ENCODE measurements at places on chromosomes 7 and 10.

- no peak for DNase-seq
Measured at GRCh38 chr7:43465581-43466554, 117.0 kb upstream of the STK17A start.

DNA sequence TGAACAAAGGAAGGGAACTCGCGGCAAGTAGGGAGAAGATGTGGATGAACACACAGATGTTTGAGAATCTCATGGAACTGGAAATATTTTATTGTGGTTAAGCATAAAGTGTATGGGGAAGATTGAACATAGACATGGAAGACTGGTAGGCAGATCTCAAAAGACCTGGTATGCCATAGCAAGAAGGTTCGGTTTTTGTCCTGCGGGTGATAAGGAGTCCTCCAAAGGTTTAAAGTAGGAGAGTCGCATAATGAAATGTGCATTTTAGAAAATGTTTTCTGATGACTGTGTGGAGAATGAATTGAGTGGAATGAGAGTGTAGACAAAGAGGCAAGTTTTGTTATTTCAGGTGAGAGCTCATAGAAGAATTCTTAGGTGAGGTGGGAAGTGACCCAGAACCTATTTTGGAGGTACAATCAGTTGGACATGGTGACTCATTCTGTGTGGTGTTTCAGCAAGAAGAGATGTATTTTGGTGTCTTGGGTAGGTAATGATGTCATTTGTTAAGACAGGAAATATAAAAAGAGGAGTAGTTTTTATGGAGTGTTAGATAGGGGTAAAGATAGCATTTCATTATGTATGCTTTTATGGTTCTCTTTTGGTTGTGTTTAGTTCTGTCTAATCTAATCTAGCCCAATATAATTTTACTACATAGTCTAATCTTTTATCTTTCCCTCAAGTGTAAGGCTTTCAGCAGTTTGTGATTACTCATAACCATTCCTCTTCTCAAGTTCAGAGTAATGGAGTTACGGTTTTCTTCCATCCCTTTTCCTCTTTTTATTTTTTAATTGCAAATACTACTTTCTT, 239.2 kb downstream of the EXOC4 start:
- DNase-seq: no peak

GRCh38 chr10:64071218-64071617, 550.0 kb downstream of the REEP3 start:
- DNase-seq: no peak

GRCh38 chr7:84425702-84426259, 231.2 kb upstream of the SEMA3A start:
- no peak for DNase-seq

DNA sequence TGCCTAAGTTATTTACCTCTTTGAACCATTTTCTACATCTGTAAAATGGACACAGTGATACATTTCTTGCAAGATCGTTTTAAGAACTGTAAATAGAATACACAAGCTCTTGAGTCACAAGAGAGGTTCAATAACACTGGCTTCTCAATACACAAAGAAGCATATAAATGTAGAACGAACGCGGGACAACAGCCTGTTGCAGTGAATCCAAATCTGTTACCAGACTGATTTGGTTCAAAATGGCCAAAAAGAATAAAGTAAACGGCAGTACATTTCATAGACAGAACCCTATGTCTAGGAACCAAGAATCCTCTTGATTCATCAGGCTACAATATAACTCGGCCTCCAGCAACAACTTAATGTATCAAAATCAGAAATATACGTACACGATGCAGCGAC, 701 bp downstream of the MTPAP start:
- no peak for DNase-seq

DNA sequence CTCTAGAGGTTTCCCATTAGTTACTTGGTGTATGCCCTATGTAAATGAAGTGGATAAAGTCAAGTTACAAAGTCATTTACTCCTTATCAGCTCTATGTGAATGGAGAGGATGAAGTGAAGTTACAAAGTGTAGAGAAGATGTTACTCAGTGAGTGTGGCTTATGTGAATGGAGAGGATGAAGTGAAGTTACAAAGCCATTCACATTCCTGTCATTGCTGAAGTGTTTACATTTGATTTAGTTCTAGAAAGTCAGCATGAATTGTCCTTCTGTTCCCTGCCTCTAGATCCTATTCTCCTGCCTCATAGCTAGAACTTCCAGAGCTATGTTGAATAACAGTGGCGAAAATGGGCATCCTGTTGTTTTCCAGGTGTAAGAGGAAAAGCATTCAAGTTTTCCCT, 880.1 kb downstream of the DNAJB9 start:
- DNase-seq: no peak

GRCh38 chr10:124168581-124168980, 75.2 kb upstream of the CHST15 start:
- DNase-seq: no peak

DNA sequence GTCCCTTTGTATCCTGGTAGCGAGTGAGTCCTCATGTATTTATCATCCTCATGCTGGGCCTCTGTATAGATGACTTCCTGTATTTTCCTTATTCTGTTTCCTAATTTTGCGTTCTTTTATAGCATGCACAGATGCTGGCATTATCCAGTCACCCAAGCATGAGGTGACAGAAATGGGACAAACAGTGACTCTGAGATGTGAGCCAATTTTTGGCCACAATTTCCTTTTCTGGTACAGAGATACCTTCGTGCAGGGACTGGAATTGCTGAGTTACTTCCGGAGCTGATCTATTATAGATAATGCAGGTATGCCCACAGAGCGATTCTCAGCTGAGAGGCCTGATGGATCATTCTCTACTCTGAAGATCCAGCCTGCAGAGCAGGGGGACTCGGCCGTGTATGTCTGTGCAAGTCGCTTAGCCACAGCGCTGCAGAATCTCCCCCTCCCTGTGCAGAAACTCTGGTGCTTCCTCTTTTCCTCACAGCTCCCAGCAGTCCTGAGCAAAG, 183.1 kb upstream of the PRSS58 start:
- no peak for DNase-seq

DNA sequence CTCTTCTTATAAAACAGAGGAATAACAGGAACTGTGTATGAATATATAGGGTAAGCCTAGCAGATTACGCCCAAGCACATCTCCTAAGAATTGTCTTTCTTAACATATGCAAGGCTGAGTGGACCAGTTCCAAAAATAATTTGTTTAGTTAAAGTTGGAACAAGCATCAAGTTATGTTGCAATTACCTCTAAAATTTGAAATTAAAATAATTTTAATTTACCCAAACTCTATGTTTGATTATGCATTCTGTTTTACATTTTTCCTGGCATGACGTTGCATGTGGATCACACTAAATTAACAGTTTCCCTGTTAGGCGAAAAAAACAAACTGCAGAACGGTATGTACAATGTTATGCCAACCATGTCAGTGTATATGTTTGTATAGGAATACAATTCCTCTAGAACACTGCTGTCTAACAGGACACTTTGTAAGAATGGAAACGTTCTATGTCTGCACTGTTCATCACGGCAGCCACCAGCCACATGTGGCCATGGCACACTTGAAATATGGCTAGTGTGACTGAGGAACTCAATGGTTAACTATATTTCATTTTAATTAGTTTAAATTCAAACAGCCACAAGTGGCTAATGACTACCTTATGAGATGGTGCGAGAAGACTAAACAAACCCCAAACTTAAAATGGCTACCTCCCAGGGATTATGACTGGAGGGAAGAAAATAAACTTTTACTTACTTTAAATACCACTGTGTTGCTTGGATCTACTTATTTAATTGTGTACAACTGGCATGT, 281.1 kb upstream of the KLF14 start:
- no peak for DNase-seq

DNA sequence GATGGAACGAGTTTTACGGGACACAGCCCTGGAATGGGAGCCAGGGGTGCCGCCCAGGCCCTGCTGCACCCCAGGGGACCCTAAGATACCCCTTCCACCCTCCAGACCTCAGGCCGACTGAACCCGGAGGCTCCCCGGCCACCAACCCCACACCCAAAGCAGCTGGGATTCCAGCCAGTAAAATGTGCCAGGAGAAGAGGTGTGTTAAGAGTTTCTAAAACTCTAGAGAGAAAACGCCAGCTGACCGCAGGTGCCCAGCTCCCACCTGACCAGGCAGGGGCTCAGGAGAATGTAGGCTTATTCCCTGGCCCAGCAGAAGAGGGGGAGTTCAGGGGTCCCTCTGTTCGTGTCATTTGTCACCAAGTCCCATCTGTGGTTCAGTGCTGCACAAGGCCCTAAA, 17.5 kb downstream of the NUDT1 start:
- DNase-seq: no peak

- DNase-seq: no peak
Measured at GRCh38 chr10:75845176-75845947, 413.9 kb downstream of the LRMDA start.

GRCh38 chr7:1918881-1919525, 248.9 kb downstream of the ELFN1 start:
- no peak for DNase-seq

GRCh38 chr7:138324941-138325340, 135.1 kb upstream of the TRIM24 start:
- no peak for DNase-seq

DNA sequence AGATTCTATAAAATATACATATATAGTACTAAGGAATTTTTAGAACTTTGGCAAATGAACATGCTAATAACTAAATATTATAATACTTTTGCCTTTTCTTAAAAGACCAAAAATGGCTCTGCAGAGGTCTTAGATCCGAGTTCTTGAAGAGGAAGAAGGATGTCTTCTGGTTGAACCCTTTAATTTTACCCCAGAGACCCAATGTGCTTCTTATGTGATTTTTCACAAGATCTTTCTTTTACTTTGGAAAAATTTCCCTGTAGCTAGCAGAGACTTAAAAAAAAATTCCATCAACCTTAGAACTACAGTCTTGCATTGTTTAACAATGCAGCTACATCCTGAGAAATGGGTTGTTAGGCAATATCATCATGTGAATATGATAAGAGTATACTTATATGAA, 663.2 kb downstream of the PARD3 start:
- DNase-seq: no peak

DNA sequence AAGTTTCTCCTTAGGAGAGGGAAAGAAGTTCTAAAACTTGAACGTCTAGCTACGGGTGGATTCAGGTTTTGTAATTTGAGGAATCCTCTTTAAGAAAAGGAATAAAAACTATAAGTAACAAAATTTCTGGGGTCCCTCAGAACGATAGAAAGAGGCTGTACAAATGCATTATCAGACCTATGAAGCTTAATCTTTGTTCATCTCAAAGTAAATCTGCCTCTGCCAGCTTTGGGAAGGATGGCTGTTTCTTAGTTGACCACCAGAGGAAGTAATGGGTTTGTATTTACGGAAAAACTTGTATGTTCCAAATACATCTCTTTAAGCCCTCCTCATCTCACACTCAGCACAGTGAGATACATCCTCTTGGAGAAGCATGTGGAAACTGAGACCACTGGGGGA, 864 bp downstream of the PSTK start:
- DNase-seq: no peak

GRCh38 chr10:62224606-62225005, 44.0 kb downstream of the RTKN2 start:
- no peak for DNase-seq

GRCh38 chr7:127940381-127941160, 90.7 kb downstream of the LRRC4 start:
- DNase-seq: no peak

DNA sequence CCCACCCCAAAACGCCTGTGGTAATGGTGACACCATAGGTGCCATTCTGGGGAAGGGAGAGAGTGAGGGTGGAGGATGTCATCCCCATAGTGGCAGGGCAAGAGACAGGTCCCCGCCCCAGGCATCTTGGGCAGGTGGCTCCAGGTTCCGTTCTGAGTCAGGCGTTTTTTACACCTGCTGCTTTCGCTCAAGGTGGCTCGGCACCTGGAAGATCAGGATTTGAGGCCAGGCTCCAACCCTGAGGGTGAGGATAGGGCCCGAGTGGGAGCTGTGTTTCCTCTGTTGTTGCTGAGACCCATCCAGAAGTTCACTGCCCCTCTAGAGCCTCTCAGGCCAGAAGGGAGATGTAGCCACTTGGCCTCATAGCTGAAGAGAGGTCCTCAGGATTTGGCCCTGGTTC, 36.6 kb upstream of the DUSP5 start:
- no peak for DNase-seq

DNA sequence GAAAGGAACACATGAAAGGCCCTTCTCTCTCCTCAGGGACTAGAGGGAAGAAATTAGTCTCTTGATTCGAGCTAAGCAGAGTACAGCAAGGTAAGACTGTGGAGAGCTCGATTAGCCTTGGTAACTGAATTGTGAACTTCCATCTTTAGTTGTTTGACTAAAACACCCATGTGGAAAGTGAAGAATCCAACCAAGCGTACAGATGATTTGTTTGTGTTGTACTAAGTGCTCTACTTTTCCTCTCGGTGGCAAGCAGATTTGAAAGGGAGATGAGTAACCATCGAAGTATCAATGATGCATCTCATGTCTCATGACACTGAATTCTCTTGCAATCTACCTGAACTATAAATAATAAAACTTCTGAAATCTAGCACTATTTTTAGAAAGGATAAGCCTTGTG, 80.7 kb downstream of the FZD1 start:
- no peak for DNase-seq

GRCh38 chr10:74846958-74847357, 20.6 kb downstream of the KAT6B start:
- DNase-seq: no peak

GRCh38 chr10:75935650-75936400, 504.4 kb downstream of the LRMDA start:
- no peak for DNase-seq

DNA sequence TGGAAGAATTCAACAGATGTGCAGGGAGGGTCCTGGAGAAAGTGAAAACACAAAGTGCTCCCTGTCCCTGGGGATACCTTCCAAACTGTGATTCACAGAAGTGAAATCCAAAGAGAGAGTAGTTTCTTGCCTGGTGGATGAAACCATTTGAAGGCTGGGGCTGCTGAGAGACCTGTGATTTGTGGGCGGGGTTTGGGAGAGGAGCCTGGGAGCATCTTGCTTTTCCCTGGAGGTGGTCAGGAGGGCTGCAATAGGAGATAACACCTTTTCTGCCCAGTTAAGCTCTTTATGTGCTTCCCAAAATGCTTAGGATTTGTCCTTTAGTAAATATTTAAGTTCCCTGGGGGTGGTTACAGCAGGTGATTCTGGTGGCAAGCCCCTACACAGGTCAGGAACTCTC, 105.3 kb upstream of the TPK1 start:
- no peak for DNase-seq

DNA sequence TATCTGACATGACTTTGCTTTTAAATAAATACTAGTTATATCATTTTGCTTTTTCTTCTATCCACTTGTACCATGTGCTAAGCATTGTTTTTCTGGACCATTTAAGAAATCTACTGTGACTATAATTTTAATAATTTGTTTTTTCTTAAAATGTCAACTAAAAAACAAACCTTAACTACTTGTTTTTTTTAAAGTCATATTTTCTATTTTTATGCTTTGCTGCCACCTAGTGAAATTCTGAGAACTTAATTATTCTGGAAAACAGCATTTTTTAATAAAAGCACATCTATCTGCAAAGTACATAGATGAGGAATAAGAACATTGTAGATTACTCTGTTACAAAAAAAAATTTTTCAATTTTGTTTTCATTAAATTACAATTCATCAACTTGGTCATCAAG, 47.4 kb downstream of the ORC5 start:
- DNase-seq: no peak
